Right cardiac atrium (tissue), 5 donors: ENCODE measurements at places on chromosomes 13 and 19.

DNA sequence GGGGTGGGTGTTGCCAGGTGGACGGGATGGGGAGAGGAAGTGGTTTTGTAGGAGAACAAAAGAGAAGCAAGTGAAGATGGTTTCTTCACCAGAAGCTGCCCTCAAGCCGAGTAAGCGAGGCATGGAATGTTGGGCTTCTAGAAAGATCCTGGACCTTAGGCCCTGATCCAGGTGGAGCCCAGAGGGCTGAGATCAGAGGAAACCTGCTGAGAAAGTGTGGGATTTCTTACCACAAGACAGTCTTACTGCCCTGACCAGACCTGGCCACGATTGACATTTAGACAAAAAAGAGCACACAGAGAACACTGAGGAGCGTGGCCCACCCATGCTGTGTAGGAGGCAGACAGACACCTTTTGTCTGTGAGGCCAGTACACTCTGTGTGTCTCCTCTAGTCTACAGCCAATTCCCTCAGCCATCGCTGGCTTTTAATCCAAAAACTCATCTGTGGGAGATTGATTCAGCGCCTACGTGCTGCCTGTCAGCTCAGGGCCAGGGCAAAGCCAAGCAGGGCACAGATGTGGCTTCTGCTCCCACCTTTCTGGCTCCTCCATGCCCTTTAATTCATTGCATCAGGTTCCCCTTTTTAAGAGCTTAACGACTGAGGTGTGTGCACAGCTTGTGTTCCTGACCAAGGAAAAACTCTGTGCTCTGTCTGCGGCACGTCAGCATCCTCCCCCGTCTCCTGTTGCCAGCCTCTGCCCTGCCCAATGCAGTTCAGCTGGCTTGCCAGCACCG, 123.3 kb downstream of the AKAP11 start:
- no peak for DNase-seq

- no peak for DNase-seq
Measured at GRCh38 chr13:67023130-67023876, 206.8 kb downstream of the PCDH9 start.

GRCh38 chr13:113093580-113094409, 11.8 kb upstream of the F7 start:
- peak; percentile 11 for DNase-seq

DNA sequence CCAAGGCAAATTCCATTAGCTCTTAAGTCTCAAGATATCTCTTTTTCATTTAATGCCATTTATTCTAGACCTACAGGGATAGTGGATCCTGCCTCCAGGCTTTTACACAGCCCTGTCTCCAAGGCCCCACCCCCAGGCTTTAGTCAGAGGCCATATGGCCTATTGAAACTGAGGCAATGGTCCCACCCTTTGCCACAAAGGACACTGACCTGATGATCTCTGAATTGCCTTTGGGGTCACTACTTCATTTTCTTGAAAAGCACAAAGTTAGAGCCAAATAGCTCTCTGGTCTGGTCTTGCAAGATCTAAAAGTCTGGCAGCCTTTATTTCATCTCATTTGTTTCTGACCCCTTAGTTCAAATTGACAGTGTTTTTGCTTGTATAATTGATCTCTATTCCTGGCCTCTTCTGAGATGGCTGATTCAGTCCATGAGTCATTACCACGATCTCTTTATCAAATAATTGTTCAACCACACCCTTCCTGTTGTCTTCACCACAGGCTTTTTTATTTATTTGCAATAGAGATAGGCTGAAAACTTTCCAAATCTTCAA, 209.8 kb downstream of the FGF14 start:
- peak; percentile 30 for DNase-seq

DNA sequence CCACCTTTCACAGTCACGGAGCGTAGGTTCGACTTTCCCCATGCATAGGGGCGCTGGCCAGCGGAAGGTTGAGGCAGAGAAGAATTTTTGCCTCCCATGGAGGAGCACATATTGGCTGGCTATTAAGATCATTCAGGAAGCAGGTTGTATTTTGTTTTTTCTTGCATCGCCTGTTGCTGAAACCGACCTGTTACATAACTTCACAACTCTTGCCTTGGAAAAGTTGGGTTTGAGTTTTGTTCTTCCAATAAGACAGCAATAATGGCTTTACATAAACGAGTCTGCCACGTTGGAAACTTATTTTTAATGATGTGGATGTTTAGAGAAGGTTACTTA, 1.4 kb downstream of the UPF1 start:
- no peak for DNase-seq

- DNase-seq, result no peak
Measured at GRCh38 chr13:51552027-51552426, 32.2 kb upstream of the WDFY2 start.

DNA sequence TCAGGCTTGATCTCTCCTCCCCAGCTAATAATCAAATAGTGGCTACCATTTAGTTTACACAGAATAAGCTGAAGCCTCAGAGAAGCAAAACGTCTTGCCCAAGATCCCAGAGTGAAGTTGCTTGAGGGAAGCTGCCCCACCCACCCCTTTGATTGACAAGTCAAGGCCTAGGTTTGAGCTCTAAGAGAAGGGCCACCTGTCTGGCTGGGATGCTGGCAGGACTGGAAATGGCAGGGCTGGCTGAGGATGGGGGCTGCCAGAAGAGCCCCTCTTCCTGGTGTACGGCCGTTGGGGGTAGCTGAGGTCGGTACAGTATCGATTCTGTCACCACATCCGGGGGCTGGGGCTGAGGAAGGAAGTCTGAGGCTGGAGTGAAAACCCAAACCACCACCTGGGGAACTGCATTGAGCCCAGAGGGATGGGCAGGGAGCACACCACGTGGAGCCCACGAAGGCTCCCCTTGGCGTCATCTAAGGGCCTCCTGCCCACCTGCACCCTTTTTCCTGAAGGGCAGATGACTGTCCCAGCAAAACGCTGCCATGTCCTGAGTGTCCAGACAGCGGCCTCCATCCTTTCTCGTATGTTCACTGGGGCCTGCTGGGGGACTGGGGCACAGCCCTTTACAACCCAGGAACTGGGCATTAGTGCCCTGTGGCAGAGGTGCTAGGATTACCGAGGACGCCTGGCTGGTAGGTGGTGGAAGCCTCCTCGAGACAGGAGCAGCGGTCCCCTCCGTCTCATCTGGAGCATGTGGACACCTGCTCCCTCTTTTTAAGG, 1.4 kb upstream of the PRKD2 start:
- DNase-seq, result no peak

- DNase-seq, result no peak
Measured at GRCh38 chr13:45280011-45280410, 61.0 kb downstream of the TPT1 start.
